ENCODE measurements at places on chromosomes 16 and 17.

- DNase-seq = no peak
These were observed 18.6 kb downstream of the PRCD start for GRCh38 chr17:76558198-76559095.

GRCh38 chr16:7938175-7938574 is 605.5 kb downstream of the RBFOX1 start:
- DNase-seq = no peak

GRCh38 chr17:63258785-63259184 is 187.3 kb downstream of the CYB561 start:
- DNase-seq = no peak

DNA sequence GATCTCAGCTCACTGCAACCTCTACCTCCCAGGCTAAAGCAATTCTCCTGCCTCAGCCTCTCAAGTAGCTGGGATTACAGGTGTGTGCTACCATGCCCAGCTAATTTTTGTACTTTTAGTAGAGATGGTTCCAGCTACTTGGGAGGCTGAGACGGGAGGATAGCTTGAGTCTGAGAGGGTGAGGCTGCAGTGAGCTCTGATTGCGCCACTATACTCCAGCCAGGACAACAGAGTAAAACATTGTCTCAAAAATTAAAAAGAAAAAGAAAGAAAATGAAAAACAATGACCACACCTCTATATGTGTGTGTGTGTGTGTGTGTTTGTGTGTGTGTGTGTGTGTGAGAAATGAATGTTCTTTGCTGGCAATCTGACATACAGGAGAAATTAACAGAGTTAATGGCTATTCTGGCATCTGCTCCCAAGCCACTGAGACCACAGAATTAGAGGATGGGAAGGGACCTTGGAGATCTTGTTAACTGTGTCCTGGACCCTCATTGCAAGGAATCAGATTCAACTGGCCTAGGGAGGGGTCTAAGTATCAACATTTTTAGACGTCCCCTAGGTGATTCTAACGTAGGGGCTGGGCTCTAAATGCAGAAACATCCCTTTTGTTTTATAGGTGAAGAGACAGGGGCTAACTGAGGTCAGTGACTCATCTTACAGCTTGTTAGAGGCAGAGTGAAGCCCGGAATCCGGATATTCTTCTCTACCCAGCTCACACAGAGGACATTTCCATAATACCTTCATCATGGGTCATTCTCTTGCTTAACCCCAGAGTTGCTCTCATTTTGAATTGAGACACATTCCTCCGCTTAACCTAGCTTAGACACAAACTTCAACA is 16.4 kb upstream of the MARCHF10 start:
- peak; percentile 93 for DNase-seq
